Activated CD4-positive, alpha-beta memory T cell treated with anti-CD3 and anti-CD28 coated beads for 36 hours (primary cell): ENCODE measurements at places on chromosomes 1 and 21. TPM values are rescaled to one million over a fixed set of nuclear protein-coding genes. Genes with fewer than 3 reads are reported as not detected.

- DNase-seq, result no peak
Measured at GRCh38 chr1:26109229-26110164, 2.1 kb upstream of the PDIK1L start.

DNA sequence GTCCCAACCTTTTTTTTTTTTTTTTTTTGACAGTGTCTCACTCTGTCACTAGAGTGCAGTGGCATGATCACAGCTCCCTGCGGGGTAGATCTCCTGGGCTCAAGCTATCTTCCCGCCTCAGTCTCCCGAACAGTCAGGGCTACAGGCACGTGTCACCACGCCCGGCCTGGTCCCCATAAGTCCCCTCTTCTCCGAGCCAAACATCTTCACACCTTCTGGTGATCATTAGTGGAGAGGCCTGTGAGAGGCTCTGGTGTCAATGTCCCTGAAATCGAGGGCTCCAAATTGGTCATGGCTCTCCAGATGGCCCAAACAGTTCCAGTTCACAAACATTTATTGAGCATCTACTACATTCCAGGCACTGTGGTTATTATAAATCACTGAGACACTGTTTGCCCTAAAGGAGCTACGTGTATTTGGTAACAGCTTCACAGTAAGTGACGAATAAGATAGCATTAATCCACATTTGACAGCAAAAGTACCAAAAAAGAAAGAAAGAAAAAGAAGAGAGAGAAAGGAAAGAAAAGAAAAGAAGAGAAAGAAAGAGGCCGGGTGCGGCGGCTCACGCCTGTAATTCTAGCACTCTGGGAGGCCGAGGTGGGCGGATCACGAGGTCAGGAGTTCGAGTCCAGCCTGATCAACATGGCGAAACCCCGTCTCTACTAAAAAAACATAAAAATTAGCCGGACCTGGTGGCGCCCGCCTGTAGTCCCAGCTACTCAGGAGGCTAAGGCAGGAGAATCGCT is 867 bp upstream of the TIMM17A start:
- DNase-seq, result no peak

DNA sequence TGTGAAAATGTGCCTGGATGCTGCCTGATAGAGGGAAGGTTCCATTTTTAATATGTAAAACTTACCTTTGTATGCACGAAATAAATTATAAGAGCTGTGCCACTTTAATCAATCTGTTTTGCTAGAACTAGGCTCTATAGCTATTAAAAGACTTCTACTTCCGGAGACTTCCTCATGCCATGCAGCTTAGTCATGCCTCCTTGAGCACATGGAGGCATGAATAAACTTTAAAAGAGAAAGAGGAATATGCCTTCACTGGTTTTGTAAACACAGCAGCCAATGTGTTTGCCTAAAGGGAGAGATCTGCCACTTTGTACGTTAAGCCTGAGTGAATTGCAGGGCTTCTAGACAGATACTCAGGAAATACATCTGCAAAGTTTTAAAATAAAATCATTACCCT is 604.6 kb downstream of the LRRIQ3 start:
- DNase-seq, result no peak

DNA sequence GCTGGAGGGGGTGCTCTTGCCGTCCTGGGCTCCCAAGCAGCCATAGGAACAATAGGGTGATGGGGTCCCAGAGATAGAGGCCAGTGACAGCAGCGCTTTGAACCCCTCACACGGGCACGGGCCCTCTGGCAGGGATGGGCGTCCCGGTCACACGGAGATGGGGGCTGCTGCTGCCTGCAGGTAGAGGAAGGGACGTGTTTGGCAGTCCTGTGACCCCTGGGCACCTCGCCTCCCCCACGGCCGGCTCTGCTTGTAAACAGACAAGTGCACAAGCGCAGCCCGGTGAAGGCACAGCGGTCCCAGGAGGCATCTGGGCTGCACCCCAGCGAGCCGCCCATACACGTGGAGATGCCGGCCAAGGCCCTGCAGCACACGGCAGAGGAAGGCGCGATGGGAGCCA is 36.5 kb upstream of the PDE9A start:
- DNase-seq, result no peak

DNA sequence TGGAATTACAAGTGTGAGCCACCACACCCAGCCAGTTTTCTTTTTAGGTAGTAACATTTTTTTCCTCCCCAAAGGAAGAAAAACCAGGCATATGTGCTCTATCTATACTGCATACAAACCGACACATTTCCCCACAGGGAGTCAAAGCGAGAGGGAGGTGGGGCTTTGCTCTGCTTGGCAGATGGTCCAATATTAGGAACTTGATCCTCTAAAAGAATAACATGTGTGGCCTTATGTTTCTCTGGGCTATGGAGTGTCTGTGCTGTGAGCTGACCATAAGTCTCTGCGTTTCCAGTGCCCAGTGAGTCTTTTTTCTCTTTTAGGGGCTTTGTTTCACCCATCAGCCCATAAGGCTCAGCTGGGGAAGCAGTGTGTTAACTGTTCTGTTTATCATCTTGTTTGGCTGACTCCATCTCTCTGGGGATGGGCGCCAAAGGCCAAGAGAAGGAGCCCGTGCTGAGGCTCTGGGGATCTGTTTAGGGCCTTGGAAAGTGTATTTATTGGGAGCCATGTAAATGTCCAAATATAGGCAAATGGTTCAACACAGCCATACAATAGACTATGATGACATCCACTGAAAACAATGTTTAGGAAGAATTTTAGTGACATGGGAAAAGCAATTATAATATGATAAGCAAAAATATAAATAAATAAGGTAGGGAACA is 20.2 kb downstream of the LMOD1 start:
- DNase-seq, result no peak

- peak; percentile 35 for DNase-seq
Measured at GRCh38 chr1:26530895-26531598, 1.5 kb downstream of the RPS6KA1 start.

GRCh38 chr1:203467550-203467921 is 8.1 kb upstream of the PRELP start:
- DNase-seq, result no peak

DNA sequence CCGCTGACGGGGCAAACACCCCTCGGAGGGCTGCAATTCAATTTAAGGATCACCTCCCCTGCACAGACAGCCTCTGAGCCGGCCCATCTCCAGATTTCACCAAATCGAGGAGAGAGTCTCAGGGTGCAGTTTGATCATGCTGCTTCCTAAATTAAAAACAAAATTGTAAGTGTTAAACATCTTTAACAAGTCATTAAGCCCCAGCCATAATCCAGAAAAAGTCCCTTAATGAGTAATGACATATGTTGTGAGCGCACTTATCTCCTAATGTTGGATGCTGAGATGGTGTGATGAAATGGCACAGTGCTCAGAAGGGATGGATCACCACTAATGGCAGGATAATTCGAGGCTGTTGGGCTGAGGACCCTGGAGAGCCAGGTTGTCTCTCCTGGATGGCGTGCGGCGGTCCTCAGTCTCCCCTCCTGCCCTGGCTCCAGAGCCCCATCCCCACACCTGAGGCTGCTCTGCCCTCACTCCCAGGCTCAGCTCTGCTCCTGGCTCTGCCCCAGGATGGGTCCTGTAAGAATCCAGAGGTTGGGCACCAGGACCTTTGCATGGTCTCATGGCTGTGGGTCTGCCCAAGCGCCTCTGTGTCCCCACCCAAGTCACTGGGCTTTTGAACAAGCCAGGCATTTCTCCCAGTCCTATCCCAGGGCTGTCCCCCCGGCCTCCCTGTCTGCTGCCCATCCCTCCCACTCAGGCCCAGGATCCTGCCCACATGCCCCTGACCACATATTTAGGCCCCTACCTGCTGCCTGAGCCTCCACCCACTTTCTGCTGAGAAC is 224.4 kb upstream of the POU3F1 start:
- DNase-seq, result no peak

- no peak for DNase-seq
Measured at GRCh38 chr1:66450847-66451246, 83.1 kb upstream of the SGIP1 start.

- DNase-seq, result peak; percentile 27
Measured at GRCh38 chr1:84936116-84936810, 43.3 kb upstream of the LPAR3 start.

GRCh38 chr1:156931974-156932710 is 11.7 kb downstream of the LRRC71 start:
- DNase-seq, result no peak

- peak; percentile 14 for DNase-seq
Measured at GRCh38 chr21:41611966-41612606, 104.1 kb upstream of the TMPRSS2 start.

- DNase-seq, result no peak
Measured at GRCh38 chr1:218339267-218339831, 5.8 kb upstream of the TGFB2 start.

- no peak for DNase-seq
Measured at GRCh38 chr1:67743072-67743725, 58.2 kb downstream of the GADD45A start.

DNA sequence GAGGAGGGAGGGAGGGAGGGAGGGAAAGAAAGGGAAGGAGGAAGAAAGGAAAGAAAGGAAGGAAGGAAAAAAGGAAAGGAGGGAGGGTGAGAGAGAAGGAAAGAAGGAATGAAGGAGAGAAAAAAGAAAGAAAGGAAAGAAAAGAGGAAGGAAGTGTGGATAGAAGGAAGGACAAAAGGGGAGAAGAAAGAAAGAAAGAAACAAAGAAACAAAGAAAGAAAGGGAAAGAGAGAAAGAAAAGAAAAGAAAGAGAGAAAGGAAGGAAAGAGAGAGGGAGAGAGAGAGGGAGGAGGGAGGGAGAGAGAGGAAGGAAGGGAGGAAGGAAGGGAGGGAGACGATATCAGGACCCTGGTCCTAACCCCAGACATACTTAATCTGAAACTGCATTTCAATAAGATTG is 146.2 kb upstream of the ZC3H11B start:
- DNase-seq, result no peak

DNA sequence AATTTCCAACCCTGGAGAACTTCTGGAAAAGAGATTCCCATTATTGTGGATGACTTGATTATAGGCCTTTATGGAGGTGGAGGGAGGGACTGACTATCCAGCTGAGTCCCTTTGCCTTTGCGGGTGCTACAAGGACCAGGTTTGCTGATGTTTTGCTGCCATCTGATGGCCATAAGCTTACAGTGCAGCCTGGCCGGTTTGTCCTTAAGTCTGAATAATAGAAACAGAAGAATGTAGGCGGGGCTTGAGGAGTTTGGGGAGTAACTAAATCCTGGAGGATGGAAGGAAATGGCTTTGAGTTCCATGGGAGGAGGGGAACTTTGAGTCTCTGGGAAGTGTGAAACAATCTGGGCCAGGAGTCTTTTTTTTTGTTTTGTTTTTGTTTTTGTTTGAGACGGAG is 55.7 kb upstream of the CD1D start:
- DNase-seq, result peak; percentile 80

DNA sequence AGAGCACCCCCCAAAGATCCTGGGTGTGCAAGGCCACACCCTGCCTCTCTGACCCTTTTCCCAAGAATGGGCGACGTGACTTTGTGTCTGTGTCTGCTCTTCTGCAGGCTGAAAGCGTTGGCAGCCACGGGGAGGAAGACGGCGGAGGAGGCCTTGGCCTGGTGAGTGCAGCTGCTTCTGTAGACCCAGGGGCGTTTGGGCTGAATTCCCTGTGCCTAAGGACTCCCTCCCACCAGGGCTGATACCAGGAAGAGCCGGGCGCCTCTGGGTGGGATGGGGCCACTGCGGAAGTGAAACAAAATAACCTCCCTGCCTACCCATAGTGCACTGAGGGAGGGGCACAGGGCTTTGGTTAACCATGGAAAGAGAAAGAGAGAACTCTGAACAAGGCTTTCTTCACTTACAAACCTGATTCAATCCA is 2.5 kb downstream of the UBASH3A start:
- peak; percentile 84 for DNase-seq

DNA sequence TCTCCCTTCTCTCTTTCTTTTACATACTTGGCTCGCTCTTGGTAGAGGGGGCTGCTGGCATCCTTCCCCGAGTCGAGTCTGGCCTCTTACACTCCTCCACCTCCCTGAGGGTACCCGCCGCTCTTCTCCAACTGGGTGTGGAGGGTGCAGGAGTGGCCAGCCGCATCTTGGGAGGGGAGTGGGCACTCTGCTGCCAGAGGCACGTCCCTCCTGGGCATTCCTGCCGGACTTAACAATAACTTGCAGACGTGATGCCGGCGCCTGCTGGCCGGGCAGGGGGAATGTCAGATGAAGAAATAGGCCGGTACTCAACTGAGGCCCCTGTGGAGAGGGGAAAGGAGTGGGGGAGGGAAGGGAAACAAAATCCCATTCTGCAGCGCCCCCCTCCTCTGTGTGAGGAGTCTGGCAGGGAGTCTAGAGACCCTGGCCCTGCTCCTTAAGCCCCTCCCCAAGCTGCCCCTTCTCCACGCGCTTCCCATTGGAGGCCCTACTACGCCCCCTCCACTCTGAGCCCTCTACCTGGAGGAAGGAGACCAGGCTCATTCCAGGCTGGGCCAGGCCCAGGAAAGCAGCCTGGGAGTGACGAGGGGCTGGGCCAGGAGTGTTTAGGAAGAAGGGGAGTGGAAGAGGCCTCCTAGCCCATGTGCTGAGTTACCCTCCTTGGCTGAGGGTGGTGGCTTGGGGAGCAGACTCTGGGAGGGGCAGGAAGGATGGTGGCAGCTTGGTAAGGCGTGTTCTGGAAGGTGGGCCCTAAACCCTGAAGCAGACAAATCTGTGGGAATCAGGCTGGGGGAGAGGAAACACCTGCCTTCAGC is 1.8 kb downstream of the ATP2B4 start:
- DNase-seq, result no peak

DNA sequence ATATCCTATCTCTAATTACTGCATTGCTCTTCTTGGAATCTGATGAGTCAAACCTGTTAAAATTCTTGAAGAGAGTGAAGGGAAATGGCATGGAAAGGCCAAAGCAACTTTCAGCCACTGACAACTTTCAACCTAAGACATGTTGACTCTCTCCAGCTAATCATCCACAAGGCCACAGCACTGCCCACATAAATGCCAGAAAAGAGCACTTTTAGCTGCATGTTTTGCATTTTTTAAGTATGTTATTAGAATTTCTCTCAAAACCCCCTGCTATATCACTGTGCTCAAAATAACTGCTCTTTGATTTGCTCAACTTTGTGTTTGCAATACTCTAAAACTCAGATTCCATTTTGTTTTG is 352.5 kb downstream of the ADGRL2 start:
- no peak for DNase-seq

GRCh38 chr1:100719490-100719889 is at the start of gene VCAM1:
Gene VCAM1 (plus strand): TSS chr1:100719742. CDS start chr1:100719861, 119 bp downstream.
- DNase-seq, result no peak

DNA sequence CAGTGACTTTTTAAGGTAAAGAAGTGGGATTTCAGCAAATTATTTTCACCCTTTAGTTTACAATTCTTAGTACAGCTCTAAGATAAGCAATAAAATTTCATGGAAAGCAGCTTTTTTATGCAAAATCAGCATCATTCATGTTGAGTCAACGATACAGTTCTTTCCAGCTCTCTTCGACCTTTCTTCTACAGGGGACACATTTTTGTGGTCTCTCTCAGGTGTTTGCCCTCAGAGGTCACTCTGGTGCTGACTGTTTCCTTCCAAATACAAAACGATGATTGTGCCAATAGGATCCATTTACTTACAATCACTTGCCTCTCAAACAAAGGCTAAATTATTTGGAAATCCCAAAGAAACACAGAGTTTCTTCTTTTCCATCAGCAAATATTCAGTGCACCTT is 51.0 kb downstream of the PSMG1 start:
- no peak for DNase-seq

- no peak for DNase-seq
Measured at GRCh38 chr1:116962987-116963639, 38.4 kb upstream of the CD101 start.

- peak; percentile 88 for DNase-seq
Measured at GRCh38 chr1:92486251-92487077, at the start of gene GFI1. Gene GFI1 (minus strand): TSS chr1:92486925. CDS start chr1:92483487, 3,438 bp downstream.

KCTD3 gene
- total RNA-seq, result 1.3 TPM

PGLYRP4 gene
- total RNA-seq, result not detected

THRAP3 gene
- 135 TPM for total RNA-seq

FOXO6 gene
- 0.19 TPM for total RNA-seq

AGBL4 gene
- total RNA-seq, result not detected

IRF6 gene
- total RNA-seq, result 0.07 TPM

HLX gene
- total RNA-seq, result not detected

CLK2 gene
- total RNA-seq, result 68.1 TPM

TMEM50B gene
- total RNA-seq, result 18.6 TPM

TRIM63 gene
- total RNA-seq, result 0.17 TPM
